Amniotic stem cell (primary cell): ENCODE measurements at places on chromosomes 13 and 19.

DNA sequence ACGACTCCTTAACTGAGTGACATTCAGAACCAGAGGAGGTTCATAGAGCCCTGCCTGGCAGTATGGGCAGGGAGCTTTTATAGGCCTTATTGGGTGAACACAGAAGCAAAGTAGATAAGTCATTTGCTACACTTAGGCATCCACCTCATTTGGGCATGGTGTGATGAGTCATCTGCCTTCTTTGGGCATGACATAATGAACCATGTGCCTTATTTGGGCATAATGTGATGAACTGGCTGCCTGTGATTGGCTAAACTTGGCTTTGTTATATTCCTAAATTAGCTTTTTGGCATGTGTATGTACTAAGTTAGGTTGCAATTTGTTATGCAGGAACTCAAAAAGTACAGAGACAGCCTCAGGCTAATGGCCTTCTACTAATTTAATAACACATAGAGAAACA is 2210.2 kb upstream of the PCDH20 start:
- DNase-seq = no peak

GRCh38 chr13:20174656-20175405 is 14.0 kb upstream of the GJA3 start:
- peak; percentile 90 for DNase-seq

DNA sequence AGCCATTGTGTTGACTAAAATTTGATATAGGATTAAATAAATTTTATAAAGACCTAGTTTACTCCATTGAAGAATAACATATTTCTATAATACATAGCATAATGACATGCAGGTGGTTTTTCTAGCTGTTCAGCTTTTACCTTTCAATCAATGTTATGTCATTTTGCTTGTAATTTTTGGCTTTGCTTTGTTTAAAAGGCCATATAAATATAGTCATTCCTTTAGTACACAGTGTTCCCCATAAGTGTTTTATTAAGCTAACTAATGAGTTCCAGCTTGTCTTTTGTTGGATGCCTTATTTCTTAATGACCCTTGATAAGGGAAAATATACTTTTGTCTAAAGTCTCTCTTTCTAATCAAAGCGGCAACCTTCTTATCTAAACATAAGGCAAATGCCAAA is 906.3 kb upstream of the GPC6 start:
- DNase-seq = no peak

DNA sequence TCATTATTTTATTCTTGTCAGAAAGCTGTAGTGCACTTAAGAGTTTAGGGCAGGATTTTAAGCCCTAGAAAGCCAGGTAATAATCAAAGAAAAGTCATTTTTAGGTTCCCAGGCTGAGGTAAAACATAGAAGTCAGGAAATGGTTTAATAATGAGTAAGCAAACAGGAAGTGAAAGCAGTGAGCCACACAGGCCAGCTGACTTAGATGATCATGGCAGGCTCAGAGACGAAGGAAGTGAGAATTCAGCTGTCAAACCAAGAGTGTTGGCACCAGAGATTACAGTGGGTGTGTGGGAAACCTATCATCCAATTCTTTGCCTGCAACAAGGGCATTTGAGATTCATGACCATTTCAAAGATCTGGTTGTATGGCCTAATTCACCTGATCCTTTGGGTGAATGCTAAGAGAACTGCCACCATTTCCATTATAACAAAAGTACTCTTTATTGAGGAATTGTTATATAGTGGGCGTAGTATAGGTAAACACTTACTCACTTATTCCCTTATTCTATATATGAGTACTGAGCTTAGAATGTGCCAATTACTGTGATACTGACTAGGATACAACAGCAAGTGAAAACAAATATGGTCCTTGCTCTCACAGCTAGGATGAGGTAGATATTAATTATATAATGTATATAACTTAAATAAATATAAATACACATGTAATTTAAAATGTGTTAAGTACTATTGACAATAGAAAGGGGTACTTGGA is 103.7 kb upstream of the EDNRB start:
- no peak for DNase-seq

DNA sequence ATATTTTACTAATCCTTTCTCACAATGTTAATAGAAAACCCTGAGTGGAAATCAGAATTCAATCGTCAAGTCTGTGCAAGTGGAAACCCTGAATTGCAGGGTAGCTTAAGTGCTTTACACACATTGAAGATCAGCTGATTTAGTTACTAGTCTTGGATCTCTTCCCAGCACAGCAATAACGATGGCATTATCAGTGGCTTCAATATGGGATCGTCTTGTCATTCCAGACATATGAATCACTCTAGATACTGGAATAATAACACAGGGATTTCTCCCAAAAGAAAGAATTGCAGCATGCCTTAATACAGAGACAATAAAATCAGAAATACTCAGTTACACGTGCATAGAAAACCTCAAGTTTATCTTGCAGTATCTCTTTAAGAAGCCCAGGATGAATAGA is 12.6 kb upstream of the METTL21C start:
- peak; percentile 62 for DNase-seq

GRCh38 chr13:45352031-45352430 is 11.0 kb upstream of the TPT1 start:
- no peak for DNase-seq

GRCh38 chr13:28819046-28819730 is 951 bp upstream of the MTUS2 start:
- peak; percentile 6 for DNase-seq

DNA sequence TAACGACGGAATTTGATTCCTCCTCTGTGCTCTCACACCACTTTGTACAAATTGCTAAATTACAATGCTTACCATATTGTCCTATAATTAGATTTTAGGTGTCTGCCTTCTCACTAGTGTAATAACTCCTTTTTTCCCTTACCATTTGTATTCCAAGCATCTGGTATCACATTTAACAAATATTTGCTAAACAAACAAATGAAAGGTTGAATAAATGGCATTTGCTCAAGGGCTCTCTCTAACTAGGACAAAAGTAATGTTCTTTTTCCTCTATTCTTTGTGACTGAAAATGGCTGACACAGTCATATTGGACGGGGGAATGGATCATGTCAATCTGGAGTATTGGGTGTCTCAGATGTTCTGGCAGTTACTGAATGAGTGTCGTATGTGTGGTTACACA is 99.7 kb downstream of the ENOX1 start:
- no peak for DNase-seq

- DNase-seq = no peak
These were observed 1193.0 kb downstream of the PCDH9 start for GRCh38 chr13:66037096-66037495.

- DNase-seq = no peak
These were observed 8.5 kb downstream of the MED26 start for GRCh38 chr19:16619457-16619856.

GRCh38 chr19:39951065-39951650 is 16.7 kb upstream of the FCGBP start:
- DNase-seq = no peak

- peak; percentile 75 for DNase-seq
These were observed 1.6 kb upstream of the BBC3 start for GRCh38 chr19:47232422-47233211.

GRCh38 chr19:56176881-56177280 is 1.1 kb downstream of the GALP start:
- no peak for DNase-seq

- no peak for DNase-seq
These were observed 1.9 kb downstream of the KCTD12 start for GRCh38 chr13:76884186-76884906.

DNA sequence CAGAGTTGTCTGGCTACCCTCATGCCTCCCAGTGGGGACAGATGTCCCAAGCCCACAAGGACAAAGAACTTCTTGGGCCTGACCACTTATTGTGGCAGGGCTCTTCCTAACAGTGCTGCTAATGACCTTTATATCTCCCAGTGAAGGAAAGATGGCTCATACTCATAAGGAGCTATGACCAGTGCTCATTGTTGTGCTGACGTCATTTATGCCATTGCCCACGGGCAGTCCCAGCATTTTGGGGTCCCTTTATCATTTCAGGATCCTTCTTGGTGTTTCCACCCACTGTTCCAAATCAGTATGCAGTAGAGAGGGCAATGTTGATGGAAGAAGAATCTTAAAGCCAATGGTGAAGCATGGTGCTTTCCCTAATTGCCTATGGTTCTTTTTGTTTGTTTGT is 1640.0 kb upstream of the PRR20A start:
- DNase-seq = no peak

DNA sequence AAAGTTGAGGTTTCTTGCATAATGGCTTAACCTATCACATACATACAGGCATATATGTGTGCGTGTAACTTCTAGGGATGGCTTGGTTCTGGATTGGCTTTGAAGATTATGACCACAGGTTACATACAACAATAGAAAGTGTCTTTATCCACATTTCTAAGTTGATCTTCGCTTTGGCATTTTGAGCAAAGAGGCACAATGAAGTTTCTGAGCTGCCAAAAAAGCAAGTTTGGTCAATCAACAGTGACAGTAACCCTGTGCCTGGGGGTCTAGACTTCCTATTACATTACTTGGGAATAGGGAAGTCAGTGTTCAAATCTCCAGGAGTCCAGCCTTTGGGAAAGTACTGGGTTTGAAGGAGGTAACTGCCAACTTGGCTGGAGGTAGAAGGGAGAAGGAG is 3.1 kb upstream of the SOX1 start:
- DNase-seq = no peak

DNA sequence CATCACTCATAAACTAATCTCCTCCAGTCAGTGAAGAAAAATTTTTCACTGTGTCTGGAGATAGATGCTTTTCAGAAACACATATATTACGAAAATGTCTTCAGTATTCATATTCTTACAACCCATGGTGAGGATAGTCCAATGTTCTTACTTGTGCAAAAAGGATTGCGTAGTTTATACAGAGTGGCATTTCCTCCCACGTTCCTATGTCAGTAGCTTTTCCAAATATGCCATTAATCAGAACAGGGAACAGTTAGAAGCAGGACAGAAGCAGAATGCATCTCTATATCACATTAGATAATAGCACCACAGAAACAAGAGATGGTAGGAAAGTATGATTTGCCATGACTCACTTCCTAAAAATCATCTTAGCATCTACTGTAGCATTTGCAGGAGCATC is 282.9 kb downstream of the SLITRK5 start:
- no peak for DNase-seq

- DNase-seq = no peak
These were observed at the start of gene PLPPR3 for GRCh38 chr19:821825-822503. Gene PLPPR3, minus strand, starts transcription at chr19:821955. Its CDS starts 396 bp downstream, at chr19:821559.

- DNase-seq = no peak
These were observed 97.5 kb downstream of the SLC10A2 start for GRCh38 chr13:102968572-102969228.

DNA sequence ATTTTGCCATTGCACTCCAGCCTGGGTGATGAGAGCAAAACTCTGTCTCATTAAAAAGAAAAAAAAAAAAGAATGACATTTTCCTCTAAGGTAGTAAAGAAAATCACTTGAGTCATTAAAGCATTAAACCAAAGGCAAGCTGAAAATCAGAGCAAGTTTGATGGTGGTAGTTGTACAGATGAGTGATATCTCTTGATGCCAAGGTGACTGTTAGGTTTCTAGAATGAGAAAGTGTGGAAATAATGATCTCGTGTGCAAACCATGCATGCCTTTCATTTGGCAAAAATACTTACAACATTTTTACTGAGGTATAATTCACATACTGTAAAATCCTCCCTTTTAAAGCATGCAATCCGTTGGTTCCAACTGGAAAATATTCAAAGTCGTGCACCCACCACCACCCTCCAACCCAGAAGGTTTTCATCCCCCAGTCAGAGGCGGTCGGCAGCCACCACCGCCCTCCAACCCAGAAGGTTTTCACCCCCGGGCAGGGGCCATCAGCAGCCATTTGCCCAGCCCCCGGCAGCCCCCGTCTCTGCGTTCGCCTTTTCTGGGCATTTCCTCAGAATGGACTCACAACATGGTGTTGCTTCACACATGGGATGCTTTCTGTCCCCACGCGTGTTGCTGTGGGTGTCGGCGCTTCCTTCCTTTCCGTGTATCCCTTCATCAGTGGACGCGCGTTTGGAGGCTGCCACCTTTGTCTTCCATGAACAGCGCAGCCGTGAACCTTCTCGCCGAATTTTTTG is 90.2 kb downstream of the ATP11A start:
- no peak for DNase-seq

DNA sequence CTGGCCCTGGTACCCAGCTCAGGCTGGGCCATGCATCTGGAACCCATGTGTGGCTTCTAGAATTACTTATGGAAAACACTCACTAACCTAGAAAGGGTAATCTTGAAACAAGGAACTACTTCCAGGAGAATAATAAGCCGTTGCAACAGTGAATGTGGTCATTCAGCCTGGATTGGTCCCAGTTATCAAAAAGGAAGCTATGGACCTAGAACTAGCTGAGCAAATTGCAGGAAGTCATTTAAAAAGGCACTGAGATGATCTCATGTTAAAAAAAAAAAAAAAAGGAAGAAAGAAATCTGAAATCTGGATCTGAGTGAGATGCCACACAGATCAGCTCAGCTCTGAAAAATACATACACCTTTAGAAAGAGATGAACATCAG is 59.6 kb downstream of the DCT start:
- no peak for DNase-seq

DNA sequence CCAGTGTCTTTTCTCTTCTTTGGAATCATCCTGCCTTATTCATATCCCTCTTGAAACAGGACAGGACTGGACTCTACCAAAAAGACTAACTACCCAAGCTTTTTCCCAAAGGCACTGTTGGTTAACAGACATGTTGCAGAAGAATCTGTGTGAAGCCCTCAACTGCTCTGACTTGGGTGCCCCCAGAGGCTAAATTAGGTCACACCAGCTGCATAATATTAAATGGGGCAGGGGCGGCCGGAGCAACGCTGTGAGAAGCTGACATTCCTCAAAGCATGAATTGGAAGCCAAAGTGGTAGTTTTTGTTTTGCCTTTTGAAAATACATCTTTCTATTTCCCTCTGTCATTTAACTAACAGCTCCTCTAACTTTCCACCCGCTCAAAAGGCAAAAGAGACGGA is 185.9 kb downstream of the LHFPL6 start:
- DNase-seq = no peak

GRCh38 chr13:30664689-30665275 is 47.1 kb downstream of the USPL1 start:
- no peak for DNase-seq

DNA sequence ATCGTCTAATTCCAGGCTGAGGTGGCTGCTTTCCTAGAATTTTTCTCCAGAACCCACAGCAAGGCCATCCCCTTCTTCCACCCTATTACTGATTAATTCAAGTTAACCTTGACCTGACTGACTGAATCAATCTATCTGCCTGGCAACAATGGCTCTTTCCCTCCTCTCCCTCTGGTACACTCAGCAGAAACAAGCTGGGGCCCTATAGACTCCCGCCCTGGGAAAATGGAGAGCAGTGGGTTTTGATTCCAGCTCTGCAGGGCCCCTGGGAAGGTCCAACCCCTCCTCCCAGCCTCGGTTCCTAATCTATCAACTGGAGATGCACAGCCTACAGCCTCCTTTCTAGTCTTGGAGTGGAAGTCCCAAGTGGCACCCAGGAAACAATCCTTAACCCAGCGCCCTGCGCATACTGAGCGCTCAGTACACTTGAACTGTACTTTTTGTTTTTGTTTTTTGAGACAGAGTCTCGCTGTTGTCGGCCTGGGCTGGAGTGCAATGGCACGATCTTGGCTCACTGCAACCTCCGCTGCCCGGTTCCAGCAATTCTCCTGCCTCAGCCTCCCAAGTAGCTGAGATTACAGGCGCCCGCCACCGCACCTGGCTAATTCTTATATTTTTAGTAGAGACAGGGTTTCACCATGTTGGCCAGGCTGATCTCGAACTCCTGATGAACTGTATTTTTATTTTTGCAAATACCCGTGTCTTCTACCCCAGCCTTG is 5.2 kb upstream of the C3 start:
- DNase-seq = no peak

- no peak for DNase-seq
These were observed 1.5 kb downstream of the STARD13 start for GRCh38 chr13:33284031-33284430.
